Fibroblast of lung (primary cell): ENCODE measurements at places on chromosomes 4 and X. TPM values are rescaled to one million over a fixed set of nuclear protein-coding genes. Genes with fewer than 3 reads are reported as not detected.

DNA sequence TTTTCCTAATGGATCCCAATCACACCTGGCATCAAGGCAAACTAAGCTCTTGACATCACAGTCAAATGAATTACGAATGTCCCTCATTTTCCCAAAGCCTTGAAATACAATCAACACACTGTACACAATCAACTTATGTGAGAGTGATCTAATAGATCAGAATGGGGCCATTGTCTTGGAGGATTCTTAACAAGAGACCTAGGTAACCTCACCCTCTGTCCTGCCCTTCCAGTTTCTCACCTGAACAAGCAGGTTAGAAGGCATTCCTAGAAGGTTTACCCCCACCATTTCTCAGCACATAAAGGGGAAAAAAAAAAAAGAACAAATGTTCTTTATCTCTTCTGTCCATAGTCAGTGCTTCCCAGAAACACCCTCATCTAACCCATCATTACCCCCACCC is 6.3 kb downstream of the SLC39A8 start:
- H3K4me1 ChIP-seq: no peaks in the 10 kb centered on the region
- H3K4me3 ChIP-seq: no peak overlapping the region
- no peak for DNase-seq
- no peaks in the 10 kb centered on the region for H3K27me3 ChIP-seq

DNA sequence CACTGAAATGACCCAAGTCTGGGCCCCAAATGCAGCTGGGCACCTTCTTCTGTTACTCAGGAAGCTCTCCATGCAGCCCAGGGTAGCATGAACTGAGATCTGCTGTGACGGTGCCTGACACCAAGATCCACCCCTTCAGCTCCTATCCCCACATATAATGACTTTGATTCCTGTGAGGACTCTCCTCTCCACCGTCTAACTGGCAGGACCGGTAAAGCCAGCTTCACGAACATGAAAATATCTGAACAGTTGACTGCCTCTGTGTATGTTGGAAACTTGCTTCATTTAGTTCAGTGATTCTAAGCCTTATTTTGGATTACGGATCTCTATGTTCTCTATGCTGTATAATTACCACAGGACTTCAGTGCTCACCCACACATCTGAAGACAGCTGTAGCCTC is 115.5 kb upstream of the TMEM150C start:
- no peaks in the 10 kb centered on the region for H3K4me1 ChIP-seq
- H3K36me3 ChIP-seq: no peaks in the 10 kb centered on the region
- no peak overlapping the region for H3K4me3 ChIP-seq
- no peak for DNase-seq
- no peaks in the 10 kb centered on the region for H3K27me3 ChIP-seq
- H3K27ac ChIP-seq: no peak overlapping the region

DNA sequence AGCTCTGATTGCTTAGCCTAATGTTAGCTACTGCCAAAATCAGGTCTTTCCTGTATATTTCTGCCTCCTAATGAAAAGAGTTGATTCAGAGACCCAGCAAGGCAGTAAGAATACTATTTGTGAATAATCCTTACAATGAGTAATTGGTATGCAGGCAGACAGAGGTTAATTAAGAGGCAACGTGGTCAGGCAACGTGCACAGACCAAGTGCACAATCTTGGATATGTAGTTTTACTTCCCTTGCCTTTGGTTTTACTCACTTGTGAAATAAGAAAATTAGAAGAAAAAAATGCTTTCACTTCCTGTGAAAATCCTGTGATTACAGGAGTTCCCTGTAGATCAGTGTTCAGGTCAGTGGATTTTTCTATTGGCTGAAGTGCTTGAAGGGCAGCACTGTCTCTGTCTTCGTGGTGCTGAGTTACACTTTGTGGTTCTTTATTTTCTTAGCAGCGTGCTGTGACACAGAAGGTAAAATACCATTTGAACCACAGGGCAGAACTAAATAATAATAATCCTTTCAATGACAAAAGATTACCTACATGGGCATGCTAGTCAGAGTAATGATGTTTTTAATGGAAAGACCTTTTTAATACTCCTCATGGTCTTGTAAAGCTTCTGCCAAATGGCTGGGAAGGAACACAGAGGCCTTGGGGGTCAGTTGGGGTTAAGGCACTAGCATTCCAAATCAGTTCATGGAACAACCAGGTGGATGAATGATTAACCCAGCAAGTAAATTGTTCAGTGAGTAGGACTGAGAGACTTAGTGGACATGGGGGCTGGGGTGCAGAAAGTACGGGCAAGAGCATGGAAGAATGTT is 430.9 kb downstream of the MAPK10 start:
- DNase-seq: peak; percentile 14
- no peak overlapping the region for H3K4me3 ChIP-seq
- H3K36me3 ChIP-seq: no peaks in the 10 kb centered on the region
- H3K27me3 ChIP-seq: no peaks in the 10 kb centered on the region
- H3K27ac ChIP-seq: no peak overlapping the region

DNA sequence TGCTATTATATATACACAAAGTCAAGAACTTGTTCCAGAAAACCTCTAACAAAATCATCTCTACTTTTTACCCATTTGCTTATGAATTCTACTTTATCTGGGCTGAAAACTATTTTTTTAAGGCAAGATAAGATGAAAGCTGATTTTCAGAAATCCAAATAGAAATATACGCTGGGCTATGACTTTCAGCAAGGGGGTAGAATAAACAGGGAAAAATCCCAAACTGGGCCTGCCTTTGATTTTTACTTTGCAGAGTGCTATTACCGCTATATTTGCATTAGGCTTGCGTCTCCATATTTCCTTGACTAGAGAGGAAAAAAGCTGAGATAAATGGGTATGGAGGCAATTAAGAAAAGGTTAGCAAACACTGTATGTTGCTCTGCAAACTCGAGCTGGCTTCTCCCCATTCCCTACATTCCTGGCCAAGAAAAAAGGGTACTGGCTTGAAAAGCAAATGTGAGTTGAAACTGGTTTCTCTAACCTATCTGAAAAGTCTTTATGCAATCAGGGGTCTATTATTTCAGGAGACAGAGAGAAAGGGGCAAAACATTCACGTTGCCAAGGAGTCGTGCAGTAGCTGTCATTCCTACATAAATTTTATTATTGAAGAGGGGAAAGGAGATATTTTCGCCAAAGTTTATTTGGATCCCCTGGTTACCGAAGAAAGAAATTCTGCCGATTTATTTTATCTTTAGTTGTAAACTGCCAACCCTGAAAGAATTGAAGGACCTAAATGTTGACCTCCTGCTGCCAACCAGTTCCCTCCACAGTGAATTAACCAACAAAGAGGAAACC is 2.2 kb downstream of the TMEM47 start:
- peak overlapping the region; percentile 67 for H3K27ac ChIP-seq
- H3K4me1 ChIP-seq: peaks cover 4% of the 10 kb centered on the region
- DNase-seq: peak; percentile 28
- no peaks in the 10 kb centered on the region for H3K27me3 ChIP-seq
- peak overlapping the region; percentile 80 for H3K4me3 ChIP-seq

Gene SOD3
- 17.2 and 19.6 TPM in 2 replicates for polyA plus RNA-seq

DNA sequence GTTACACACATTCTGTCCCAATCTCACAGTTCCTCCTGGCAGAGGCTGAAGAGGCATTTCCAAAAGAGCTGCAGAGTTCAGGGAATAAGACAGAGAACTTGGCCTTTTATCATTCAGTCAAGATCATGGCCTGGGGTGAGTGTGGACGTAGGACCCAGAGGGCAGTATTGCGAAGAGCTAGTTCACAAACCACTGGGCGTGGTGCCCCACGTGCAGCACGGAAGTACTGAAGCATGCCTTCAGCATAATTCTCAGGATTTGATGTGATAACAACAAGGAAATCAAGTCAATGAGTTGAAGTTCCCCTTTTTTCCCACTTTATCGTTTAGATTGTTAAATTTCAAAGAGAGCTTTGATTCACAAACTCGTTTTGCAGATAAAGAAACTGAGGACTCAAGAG is 117.7 kb downstream of the RELL1 start:
- DNase-seq: no peak
- H3K27ac ChIP-seq: no peak overlapping the region
- H3K4me3 ChIP-seq: no peak overlapping the region
- no peaks in the 10 kb centered on the region for H3K4me1 ChIP-seq
- no peaks in the 10 kb centered on the region for H3K27me3 ChIP-seq
- H3K36me3 ChIP-seq: no peaks in the 10 kb centered on the region

Gene GAGE12J
- polyA plus RNA-seq: not detected in 2 replicates

GRCh38 chr4:1466034-1466862 is 60.0 kb upstream of the NKX1-1 start:
- H3K4me1 ChIP-seq: no peaks in the 10 kb centered on the region
- H3K4me3 ChIP-seq: no peak overlapping the region
- no peak for DNase-seq
- H3K36me3 ChIP-seq: no peaks in the 10 kb centered on the region

Gene IGSF1
- polyA plus RNA-seq: 0.03 TPM in 1 of 2 replicates, not detected in the other

Gene CNGA1
- polyA plus RNA-seq: not detected in 2 replicates

DNA sequence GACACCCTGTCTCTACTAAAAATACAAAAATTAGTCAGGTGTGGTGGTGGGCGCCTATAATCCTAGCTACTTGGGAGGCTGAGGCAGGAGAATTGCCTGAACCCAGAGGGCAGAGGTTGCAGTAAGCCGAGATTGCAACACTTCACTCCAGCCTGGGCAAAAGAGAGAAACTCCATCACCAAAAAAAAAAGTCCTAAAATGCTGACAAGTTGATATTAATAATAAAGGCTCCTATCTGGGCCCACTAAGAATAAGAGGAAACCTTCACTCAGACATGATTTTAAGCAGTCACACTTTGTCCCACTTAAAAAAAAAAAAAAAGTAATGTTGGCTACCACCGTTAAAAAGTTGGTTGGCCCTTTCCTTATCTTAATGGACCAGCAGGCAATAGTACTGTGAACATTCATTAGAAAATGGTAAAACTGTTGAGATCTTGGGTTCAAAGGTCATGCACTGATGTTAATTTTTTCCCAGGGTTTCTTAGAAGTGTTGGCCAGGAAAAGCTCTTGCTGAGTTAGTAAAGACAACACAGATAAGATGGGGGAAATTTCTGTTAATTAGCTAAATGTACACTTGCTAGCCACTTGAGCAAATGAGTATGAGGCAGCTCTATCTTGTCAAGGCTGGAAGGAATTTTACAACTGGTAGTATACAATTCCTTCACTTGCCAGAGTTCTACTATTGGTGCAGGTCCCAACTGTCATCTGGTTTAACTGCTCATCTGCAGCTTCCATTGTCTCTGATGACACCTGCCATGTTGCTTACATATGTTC is 43.6 kb upstream of the BMP2K start:
- H3K27ac ChIP-seq: no peak overlapping the region
- no peak for DNase-seq
- no peaks in the 10 kb centered on the region for H3K36me3 ChIP-seq

Gene XAGE2
- polyA plus RNA-seq: not detected in 2 replicates

Gene ZFP42
- polyA plus RNA-seq: not detected in 2 replicates

DNA sequence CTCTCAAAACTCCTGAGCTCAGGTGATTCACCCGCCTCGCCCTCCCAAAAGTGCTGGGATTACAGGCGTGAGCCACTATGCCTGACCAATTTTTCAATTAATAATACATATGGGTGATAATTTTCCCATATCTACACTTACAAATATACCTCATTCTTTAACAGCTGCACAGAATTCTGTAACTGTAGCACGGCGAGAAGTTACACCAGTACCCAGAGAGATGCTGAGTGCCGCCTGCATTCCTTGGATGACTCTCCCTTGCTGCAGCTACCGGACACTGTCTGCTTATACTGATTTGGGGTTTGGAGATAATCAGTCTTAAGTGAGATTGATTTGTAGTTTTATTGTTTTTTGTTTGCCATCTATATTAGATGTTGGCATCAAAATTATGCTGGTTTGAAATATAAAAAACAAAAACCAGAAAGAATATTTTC is 5.8 kb downstream of the TIFA start:
- no peak overlapping the region for H3K27ac ChIP-seq
- no peaks in the 10 kb centered on the region for H3K36me3 ChIP-seq
- H3K4me1 ChIP-seq: peaks cover 2% of the 10 kb centered on the region

Gene SLC10A7
- 9.4 and 12.6 TPM in 2 replicates for polyA plus RNA-seq

DNA sequence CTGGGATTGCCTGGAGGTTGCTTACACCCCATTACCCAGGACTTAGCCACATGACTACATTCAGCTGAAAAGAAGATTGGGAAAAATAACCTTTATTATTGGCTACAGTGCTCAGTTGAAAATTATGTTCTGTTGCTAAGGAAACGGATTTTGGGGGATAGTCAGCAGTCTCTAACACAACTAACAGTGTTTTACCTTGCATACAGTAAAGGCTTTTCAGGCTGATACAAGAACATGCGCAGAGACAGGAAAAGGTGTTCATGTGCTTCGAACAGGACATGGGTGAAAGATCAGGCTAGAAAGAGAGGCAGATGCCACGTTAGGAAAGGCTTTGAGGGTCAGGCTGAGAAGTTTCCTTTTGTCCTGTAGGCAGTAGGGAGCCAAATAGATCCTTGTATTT is 14.8 kb upstream of the RHOH start:
- no peak overlapping the region for H3K27ac ChIP-seq
- no peaks in the 10 kb centered on the region for H3K27me3 ChIP-seq
- no peaks in the 10 kb centered on the region for H3K36me3 ChIP-seq
- H3K4me3 ChIP-seq: no peak overlapping the region

Gene SSX4B
- not detected in 2 replicates for polyA plus RNA-seq

DNA sequence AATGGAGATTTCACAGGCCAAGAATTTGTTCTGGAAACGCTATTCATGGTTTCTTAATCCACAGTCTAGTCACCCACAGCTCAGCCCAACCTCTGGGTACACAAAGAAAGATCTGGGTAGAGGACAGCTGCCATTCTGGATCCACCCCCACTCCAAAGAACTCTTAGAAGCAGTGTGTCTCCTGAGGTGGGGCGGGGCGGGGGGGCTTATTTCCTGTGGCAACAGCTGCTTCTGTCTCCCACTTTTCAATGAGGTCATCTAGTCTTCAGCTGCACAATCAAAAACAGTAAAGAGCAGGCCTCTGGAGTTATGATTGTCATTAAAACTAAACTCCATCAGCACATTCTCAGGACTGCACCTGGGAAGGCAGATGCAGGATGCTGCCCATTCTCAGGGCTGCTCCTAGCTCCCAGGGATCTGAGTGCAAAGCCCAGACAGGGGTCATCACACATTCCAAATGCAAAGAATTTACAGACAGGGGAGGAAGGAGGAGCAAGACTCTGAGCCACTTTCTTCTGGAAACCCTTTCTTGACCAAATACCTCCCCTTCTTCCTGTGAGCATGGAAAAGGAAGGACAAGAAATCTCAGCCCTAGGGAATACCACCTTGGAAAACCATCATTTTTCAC is 207.3 kb downstream of the HS6ST2 start:
- DNase-seq: no peak
- H3K4me1 ChIP-seq: no peaks in the 10 kb centered on the region
- H3K36me3 ChIP-seq: no peaks in the 10 kb centered on the region
- H3K27me3 ChIP-seq: no peaks in the 10 kb centered on the region
- H3K4me3 ChIP-seq: no peak overlapping the region
- no peak overlapping the region for H3K27ac ChIP-seq

Gene CCDC149
- 11.4 and 14.6 TPM in 2 replicates for polyA plus RNA-seq

GRCh38 chr4:75235359-75235951 is 278.7 kb downstream of the RCHY1 start:
- H3K4me3 ChIP-seq: no peak overlapping the region
- H3K36me3 ChIP-seq: no peaks in the 10 kb centered on the region

DNA sequence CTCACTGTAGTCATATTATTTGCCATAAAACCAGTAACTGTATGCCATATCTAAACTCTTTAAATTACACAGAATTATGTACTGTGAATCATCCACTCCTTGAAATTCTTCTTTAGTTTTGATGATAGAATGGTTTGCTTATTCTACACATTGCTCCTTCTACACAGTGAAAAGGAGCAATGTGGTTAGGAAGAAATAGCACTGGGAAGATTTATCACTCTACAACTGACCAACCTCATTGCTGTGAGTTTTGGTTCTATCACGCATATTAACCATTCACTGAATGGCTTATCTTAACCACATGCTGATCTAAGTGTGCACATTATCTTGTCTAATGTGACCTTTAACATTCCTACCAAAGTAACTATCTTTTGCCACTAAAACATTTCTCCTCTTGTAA is 415.7 kb upstream of the NDST4 start:
- H3K4me3 ChIP-seq: no peak overlapping the region
- H3K36me3 ChIP-seq: no peaks in the 10 kb centered on the region
- H3K27me3 ChIP-seq: no peaks in the 10 kb centered on the region
- no peak overlapping the region for H3K27ac ChIP-seq
- H3K4me1 ChIP-seq: no peaks in the 10 kb centered on the region
- peak; percentile 3 for DNase-seq
